Articular chondrocyte of knee joint (primary cell): ENCODE measurements at places on chromosomes 5 and 9. TPM values are rescaled to one million over a fixed set of nuclear protein-coding genes. Genes with fewer than 3 reads are reported as not detected.

The AQP7 gene
- total RNA-seq: 0.13 and 0.43 TPM in 2 replicates

The SAXO1 gene
- total RNA-seq: 0.13 and 0.22 TPM in 2 replicates

The IL17B gene
- total RNA-seq: not detected in 2 replicates

The BRINP1 gene
- total RNA-seq: 6.1 and 8.2 TPM in 2 replicates

The CBY3 gene
- total RNA-seq: not detected in 2 replicates

The FAXDC2 gene
- 16.5 and 22.5 TPM in 2 replicates for total RNA-seq

The ATP10B gene
- not detected in 2 replicates for total RNA-seq

The DHX29 gene
- 52.5 and 52.6 TPM in 2 replicates for total RNA-seq

The FLT4 gene
- 0.13 TPM in 1 of 2 replicates, not detected in the other for total RNA-seq

The FREM1 gene
- total RNA-seq: 0.13 and 0.22 TPM in 2 replicates

The F2RL1 gene
- total RNA-seq: not detected in 2 replicates

The SV2C gene
- total RNA-seq: not detected in 2 replicates
